ENCODE measurements at places on chromosomes 7 and 10. TPM values are rescaled to one million over a fixed set of nuclear protein-coding genes. Genes with fewer than 3 reads are reported as not detected.

DNA sequence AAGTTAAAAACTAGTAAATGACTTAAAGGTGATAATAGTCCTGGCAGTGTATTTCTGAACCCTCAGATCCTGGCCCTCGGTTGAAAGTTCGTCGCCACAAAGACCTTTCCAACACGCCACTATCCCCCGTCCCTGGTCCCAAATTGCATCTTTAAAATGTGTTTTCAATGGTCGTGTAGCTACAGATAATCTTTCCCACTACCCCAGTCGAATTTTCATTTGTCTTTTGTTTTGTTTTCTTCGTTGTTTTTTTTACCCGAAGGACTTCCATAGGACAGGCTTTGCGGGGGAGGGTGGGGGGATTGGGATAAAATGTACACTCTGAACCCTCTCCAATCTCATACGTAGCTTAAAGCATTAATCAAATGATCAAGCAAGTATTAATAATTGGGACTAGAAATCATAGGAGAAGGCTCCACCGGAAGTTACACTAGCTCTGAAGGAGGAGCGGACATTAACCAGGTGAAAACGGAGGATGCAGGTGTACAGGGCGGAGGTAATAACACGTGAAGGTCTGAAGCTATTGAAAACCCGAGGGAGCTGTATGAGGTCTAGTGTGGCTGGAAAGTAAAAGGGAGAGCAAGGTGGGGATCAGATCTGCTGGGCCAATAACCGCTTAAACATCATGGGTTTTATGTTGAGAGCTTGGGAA lies 32.8 kb upstream of the PHF14 start:
- no peaks in the 10 kb centered on the region for H3K27me3 ChIP-seq
- H3K4me1 ChIP-seq = peaks cover 16% of the 10 kb centered on the region
- peaks cover 4% of the 10 kb centered on the region for H3K36me3 ChIP-seq
- H3K27ac ChIP-seq = peak overlapping the region; percentile 99

DNA sequence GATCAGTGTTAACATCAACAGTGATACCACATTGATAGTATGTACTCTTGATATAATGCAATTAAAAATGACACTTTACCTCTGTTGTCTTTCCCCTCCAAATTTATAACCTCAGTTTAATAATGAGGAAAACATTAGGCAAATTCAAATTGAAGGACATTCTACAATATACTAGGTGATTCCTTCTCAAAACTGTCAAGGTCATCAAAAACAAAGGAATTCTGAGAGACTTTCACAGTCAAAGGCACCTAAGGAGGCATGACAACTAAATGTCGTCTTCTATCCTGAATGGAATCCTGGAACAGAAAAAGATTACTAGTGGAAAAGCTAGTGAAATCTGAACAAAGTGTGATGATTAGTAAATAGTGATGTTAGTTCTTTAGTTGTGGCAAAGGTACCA lies 22.3 kb upstream of the NXPH1 start:
- H3K4me3 ChIP-seq = no peak overlapping the region
- no peak overlapping the region for H3K27ac ChIP-seq
- H3K4me1 ChIP-seq = no peaks in the 10 kb centered on the region
- no peaks in the 10 kb centered on the region for H3K27me3 ChIP-seq
- H3K36me3 ChIP-seq = no peaks in the 10 kb centered on the region
- no peak for DNase-seq

GRCh38 chr7:41590986-41591385 lies 111.9 kb downstream of the INHBA start:
- no peak overlapping the region for H3K4me3 ChIP-seq
- no peaks in the 10 kb centered on the region for H3K27me3 ChIP-seq
- no peak overlapping the region for H3K27ac ChIP-seq
- no peak for DNase-seq
- H3K36me3 ChIP-seq = no peaks in the 10 kb centered on the region

DNA sequence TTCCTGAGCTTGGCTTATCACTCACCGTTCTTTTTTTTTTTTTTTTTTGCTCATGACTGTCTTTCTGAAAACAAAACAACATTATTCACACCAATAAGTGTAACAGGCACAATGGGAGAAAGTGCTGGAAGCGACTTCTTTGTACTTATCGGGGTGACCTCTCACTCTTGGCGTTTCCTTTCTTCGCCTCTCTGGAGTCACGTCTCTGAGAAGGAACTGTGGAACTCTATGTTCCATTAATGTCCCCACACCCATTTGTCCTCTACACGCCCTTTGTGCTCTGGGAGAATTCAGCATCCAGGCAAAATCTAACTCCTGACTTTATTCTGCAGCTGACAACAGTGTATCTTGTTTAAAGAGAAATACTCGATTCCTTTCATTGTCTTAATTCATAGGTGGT lies 70.8 kb upstream of the FAM204A start:
- H3K4me1 ChIP-seq = no peaks in the 10 kb centered on the region
- H3K4me3 ChIP-seq = no peak overlapping the region
- H3K27ac ChIP-seq = no peak overlapping the region
- peaks cover 9% of the 10 kb centered on the region for H3K27me3 ChIP-seq
- no peak for DNase-seq
- H3K36me3 ChIP-seq = no peaks in the 10 kb centered on the region

- no peaks in the 10 kb centered on the region for H3K36me3 ChIP-seq
- H3K27ac ChIP-seq = peak overlapping the region; percentile 82
- no peaks in the 10 kb centered on the region for H3K27me3 ChIP-seq
- H3K4me1 ChIP-seq = peaks cover 34% of the 10 kb centered on the region
- DNase-seq = peak; percentile 38
- H3K4me3 ChIP-seq = no peak overlapping the region
Measured at GRCh38 chr7:42095791-42096190, 141.2 kb downstream of the GLI3 start.

- H3K27me3 ChIP-seq = no peaks in the 10 kb centered on the region
- H3K4me3 ChIP-seq = no peak overlapping the region
- H3K27ac ChIP-seq = no peak overlapping the region
- no peak for DNase-seq
- H3K4me1 ChIP-seq = no peaks in the 10 kb centered on the region
Measured at GRCh38 chr7:13578294-13578693, 411.2 kb downstream of the ETV1 start.

DNA sequence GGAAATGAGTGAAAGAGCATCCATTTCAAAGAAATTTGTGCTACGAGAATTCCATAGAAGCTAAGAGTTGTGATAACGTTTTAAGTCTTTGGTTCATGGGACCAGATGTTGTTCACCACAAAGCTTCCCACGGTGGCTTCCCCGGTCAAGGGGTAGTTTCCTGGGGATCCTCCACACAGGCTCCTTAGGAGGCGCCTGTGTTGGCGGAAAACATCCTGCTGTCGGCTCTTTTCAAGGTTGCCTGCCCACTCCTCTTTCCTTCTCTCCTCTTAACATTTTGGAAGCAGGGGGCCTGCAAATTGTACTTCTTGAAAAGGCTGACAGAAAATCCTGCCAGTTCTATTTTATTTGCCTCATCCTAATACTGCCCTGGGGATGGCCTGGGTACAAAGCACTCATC lies 398.6 kb downstream of the SORCS1 start:
- no peaks in the 10 kb centered on the region for H3K27me3 ChIP-seq
- no peak overlapping the region for H3K4me3 ChIP-seq
- DNase-seq = no peak
- H3K27ac ChIP-seq = no peak overlapping the region
- no peaks in the 10 kb centered on the region for H3K36me3 ChIP-seq

DNA sequence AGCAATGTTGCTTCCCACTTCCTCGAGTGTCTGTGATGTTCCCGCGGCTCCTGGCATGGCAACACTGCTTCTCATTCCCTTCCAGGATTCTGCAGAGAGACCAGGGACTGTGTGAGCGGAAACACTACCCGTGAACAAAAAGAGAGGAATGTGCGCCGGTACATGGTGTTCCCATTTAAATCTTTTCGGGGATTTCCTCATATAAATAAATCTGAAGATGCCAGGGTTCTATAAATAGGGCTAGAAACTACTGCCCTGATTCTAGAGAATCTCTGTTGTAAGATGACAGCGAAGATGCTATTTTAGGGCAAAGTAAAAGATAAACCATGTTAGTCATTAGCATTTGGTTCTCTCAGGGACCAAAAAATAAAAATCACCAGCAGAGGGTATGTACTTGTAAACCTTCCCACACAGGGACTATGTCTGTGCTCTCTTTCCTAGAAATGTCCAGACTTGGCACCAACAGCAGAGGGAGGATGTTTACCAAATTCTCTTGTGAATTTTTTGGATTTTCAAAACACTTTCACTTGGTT lies 92.2 kb upstream of the DDC start:
- no peaks in the 10 kb centered on the region for H3K27me3 ChIP-seq
- no peak for DNase-seq
- no peaks in the 10 kb centered on the region for H3K36me3 ChIP-seq
- no peak overlapping the region for H3K27ac ChIP-seq
- H3K4me3 ChIP-seq = no peak overlapping the region

DNA sequence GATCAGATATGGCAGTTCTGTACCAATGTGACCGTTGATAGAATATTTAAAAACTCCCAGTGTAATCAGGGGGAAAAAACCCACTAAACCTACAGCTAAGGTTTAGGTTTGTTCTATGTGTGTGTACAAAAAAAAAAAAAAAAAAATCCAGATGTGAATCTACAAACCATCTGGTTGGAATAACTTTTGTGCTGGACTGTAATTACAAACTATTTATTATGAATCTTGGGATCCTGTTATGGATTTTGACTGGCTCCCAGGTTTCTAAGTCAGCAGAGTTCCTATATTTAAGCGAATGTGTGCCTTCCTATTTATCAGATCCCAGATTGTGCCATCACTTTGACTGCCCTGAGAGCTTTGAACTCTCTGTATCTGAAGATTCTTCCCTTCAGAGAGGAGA lies 29.1 kb downstream of the BMPER start:
- DNase-seq = no peak
- peak overlapping the region; percentile 46 for H3K27ac ChIP-seq
- H3K4me3 ChIP-seq = no peak overlapping the region
- peaks cover 15% of the 10 kb centered on the region for H3K36me3 ChIP-seq
- H3K27me3 ChIP-seq = no peaks in the 10 kb centered on the region

DNA sequence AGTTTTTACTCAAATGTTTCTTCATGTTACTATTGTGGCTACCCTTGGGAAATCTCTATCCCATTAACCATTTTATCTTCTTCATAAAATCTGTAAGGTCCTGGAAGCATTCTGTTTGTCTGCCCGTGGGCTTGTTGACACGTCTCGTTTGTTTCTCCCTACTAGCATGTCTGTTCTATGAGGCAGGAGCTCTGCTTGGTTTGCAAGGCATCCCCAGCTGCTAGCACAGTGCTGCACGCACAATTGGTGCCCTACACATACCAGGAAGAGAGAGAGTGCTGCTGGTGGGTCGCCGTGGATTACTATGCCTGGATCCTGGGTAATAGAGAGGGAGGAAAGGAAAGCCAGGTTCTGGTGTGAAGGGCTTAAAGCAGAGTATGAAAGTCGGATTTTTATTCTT lies 166.1 kb upstream of the TNS3 start:
- H3K27me3 ChIP-seq = no peaks in the 10 kb centered on the region
- no peaks in the 10 kb centered on the region for H3K36me3 ChIP-seq
- no peak overlapping the region for H3K4me3 ChIP-seq
- no peaks in the 10 kb centered on the region for H3K4me1 ChIP-seq
- DNase-seq = no peak

- H3K4me3 ChIP-seq = no peak overlapping the region
- no peaks in the 10 kb centered on the region for H3K36me3 ChIP-seq
- DNase-seq = no peak
- H3K27me3 ChIP-seq = no peaks in the 10 kb centered on the region
Measured at GRCh38 chr10:62666275-62666674, 138.2 kb upstream of the ADO start.

DNA sequence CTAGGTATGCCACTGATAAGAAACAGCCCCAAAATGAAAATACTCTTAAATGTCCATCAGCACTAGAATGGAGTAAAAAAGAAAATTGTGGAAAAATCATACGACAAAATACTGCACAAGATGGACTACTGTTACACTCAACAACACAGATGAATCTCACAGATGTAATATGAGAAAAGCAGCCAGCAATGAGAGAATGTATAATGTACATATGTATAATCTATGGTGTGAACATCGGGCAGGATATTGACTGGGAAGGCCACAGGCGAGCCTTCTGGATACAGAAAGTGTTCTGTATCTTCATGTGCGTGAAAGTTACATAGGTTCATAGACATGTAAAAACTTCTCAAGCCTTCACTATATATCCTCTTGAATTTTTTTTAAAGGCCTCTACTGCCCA lies 212.6 kb downstream of the PARD3 start:
- no peak overlapping the region for H3K27ac ChIP-seq
- H3K27me3 ChIP-seq = no peaks in the 10 kb centered on the region
- no peaks in the 10 kb centered on the region for H3K36me3 ChIP-seq
- no peak overlapping the region for H3K4me3 ChIP-seq
- H3K4me1 ChIP-seq = peaks cover 1% of the 10 kb centered on the region

DNA sequence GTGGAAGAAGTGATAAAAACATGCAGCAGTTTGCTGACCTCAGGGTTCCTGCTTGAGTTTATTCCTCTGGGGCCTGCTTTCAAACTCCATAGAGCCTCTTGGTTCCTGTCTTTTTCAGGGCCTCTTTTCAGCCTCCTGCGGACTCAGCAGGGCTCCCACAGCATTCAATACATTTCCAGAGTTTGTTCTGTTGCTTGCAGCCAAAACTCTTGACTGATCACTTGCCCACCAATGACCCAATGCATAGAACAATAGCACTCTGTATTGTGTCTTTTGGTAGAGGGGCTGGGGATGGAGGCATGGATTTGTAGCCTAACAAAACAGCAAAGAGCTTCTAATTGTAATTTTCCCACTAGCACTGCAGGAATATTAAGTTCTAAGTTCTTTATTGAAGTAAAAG lies 50.8 kb upstream of the CREB5 start:
- no peaks in the 10 kb centered on the region for H3K27me3 ChIP-seq
- H3K27ac ChIP-seq = no peak overlapping the region
- H3K36me3 ChIP-seq = no peaks in the 10 kb centered on the region
- peaks cover 3% of the 10 kb centered on the region for H3K4me1 ChIP-seq
- no peak overlapping the region for H3K4me3 ChIP-seq
- DNase-seq = no peak

GRCh38 chr7:71198391-71198790 lies 66.4 kb downstream of the GALNT17 start:
- DNase-seq = no peak
- no peaks in the 10 kb centered on the region for H3K4me1 ChIP-seq
- H3K4me3 ChIP-seq = no peak overlapping the region
- H3K36me3 ChIP-seq = no peaks in the 10 kb centered on the region

DNA sequence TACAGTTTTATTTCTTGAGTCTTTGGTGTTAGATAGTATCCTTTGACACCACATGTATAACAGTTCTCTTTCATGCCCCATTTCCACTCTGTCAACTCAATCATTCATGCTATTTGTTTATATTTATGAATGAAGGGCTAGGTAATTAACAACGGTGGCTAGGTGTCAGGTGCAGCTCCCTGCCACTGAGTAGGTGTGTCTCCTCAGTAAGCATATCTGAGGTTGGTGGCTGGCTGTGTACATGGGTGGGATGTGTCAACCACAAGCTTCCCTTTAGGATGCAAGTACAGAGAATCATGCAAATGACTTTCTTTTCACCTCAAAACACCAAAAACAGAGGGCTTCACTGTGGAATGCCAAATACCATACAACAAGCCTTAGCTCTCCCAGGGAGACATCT lies 83.4 kb downstream of the ZNF365 start:
- H3K36me3 ChIP-seq = no peaks in the 10 kb centered on the region
- no peak overlapping the region for H3K4me3 ChIP-seq
- DNase-seq = no peak
- no peaks in the 10 kb centered on the region for H3K27me3 ChIP-seq

- no peaks in the 10 kb centered on the region for H3K36me3 ChIP-seq
- H3K4me1 ChIP-seq = peaks cover 27% of the 10 kb centered on the region
- DNase-seq = no peak
- peak overlapping the region; percentile 40 for H3K4me3 ChIP-seq
Measured at GRCh38 chr10:6202098-6202683, 541 bp upstream of the PFKFB3 start.

Gene CTAGE4
- not detected for total RNA-seq

Gene CALN1
- total RNA-seq = 0.03 TPM

Gene SFMBT2
- 4.4 TPM for total RNA-seq

Gene MARVELD1
- 38.3 TPM for total RNA-seq

Gene LRRC18
- total RNA-seq = not detected

Gene ACHE
- 25.6 TPM for total RNA-seq

Gene VENTX
- total RNA-seq = not detected

Gene DNAH11
- total RNA-seq = 0.60 TPM

Gene RBP3
- total RNA-seq = not detected

Gene OPALIN
- not detected for total RNA-seq
